CD4-positive, alpha-beta memory T cell (primary cell): ENCODE measurements at places on chromosomes 1 and 21.
A peak's percentile ranks its signal among the peaks of the same experiment; 100 is the strongest.

DNA sequence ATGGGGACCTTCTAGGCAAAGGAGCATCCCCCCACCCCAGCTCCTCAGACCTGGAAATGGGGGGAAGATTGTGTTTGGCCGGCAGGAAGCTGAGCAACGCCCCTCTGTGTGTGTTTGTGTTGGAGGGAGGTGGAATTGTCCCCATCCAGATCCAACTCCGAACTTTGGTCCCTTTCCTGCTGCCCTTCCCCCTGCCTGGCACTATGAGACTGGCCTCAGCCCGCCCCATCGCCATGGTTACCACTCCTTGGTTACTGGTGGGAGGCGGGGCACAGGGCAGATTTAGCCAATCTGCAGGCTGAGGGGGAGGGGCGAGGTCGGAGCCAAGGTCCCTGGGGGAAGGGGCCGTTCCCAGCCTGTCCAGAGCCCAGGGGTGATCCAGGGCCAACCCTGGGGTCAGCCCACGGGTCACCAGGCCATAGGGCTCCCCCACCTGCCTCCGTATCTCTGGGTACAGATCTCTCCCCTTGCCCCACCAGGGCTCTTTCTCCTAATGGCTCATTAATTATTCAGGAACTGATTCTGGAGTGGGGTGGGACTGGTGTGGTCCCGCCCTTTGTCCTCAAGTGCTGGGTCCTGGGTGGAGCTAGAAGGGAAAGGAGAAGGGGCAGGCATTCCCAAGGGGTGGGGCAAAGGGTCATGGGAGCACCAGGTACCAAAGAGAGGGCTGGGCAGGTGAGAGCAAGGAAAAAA, 15.2 kb downstream of the PTPRF start:
- DNase-seq: no peak

- DNase-seq: no peak
Observed at GRCh38 chr1:58839147-58839795, 55.4 kb upstream of the JUN start.

DNA sequence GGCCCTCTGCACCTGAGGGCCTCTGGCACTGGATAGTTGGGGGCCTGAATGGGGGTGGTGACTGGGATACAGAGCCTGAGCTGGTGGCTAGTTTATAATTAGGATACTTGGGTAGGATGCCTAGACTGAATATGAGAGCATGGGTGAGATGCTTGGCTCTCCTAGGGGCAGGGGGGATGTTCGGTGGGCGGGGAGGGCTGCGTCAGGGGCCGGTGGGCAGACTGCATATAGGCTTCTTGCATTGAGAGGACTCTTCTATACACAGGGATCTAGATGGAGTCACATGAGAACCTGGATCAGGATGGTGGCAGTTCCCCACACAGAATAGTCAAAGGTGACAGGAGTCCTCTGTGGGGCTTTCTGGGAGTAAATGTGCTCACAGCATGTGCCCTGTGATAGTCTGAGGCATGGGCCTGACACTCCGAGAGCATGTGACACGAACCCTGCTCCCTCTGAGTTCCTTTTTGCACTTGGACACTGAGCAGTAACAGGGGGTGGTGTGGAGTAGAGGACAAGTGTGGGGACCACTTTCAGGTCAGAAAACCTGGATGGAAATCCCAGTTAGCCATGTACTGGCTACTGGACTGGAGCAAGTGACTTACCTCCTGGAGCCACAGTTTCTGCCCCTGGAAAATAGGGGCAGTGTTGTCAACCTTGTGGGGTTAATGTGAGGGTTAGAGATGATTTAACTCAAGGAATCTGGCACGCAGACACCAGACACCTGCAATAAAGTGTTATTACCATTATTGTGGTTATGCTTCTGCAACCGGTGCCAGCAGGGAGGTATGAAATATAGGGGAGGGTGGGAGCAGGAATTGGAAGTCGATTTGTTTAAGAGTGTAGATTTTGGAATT, 2.2 kb downstream of the MAP7D1 start:
- no peak for DNase-seq

- DNase-seq: peak; percentile 71
Observed at GRCh38 chr1:232805269-232806185, at the start of gene MAP10. TSS of gene MAP10 (plus strand) at chr1:232805416. CDS start at chr1:232805450, 34 bp downstream.

DNA sequence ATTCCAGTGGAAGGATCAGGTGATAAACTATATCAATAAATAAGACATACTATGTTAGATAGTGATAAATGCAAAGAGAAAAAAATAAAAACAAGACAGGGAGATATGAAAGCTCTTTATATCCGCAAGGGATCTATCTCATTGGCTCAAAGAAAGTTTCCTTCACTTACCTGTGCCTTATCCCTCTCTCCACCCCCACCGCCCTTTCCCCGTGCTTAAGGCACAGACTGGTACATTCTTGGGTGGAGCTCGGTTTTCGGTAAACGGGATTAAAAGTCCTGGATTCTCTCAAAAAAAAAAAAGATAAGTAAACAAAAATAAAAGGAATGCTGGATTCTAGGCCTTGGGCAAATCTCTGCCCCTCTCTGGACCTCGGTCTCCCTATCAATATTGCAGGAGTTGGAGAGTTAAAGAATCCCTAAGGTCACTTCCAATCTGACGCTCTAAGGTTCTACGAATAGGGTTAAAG, 593 bp upstream of the DNAJC16 start:
- no peak for DNase-seq

DNA sequence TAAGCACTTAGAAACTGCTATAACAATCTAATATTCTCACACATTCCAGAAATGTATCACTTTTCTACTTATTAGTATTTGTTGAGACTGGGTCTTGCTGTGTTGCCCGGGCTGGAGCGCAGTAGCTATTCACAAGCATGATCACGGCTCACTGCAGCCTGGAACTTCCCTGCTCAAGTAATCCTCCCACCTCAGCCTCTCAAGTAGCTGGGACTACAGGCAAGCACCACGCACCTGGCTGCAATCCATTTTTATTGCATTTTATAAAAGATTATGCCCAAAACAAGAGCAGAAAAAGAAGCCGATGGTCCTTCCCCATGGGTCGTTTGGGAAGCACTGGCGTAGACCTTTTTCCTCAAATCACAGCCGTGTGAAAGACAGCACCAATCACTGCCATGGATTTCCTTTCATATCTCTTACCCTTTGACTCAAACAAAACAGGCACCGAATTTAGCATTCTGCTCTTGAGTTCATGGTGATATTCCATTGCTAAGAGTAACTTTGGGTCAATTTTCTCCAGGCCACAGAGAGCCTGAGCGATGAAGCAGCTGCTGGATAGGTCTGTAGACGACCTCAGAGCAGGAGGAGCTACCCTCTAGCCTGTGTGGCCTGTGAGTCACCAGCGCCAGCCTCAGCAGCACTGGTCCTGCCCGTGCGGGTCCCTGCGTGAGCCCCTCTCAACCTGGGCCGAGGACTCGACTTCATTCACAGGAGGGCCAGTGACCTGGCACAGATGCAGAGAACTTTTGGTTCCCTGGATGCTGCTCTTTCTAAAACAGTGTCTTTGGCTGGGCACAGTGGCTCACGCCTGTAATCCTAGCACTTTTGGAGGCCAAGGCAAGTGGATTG, 80.8 kb downstream of the PIK3CD start:
- no peak for DNase-seq

GRCh38 chr1:185045814-185046492, 595 bp downstream of the RNF2 start:
- peak; percentile 15 for DNase-seq

GRCh38 chr1:93768380-93768863, 86.8 kb upstream of the BCAR3 start:
- no peak for DNase-seq

GRCh38 chr1:179298952-179299351, 5.4 kb downstream of the SOAT1 start:
- DNase-seq: peak; percentile 67

DNA sequence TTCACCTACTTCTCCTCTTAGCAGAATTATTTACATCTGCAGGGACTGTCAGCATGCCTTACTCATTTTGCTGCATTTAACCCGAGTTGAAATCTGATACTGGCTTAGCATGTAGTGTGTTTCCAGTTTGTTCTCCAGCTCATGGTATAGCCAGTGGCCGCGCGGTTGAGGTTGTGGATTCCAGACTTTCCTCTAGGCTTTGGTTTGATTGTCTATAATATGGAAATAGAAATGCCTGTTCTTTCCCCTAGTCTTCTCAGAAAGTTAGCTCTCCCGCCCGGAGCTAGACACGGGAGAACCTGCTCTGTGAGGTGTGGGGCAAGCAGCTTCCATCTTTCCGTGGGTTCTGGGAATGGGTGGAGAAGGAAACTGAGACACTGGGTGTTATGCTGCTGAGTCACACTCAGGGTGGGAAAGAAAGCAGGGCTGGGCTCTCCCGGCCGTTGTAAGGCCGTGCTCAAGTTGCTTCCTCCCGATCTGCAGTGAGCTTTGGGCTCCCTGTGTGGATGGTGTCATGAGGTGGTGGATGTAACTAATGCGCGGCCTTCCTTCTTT, 206.8 kb upstream of the TMEM51 start:
- no peak for DNase-seq

- no peak for DNase-seq
Observed at GRCh38 chr1:161374373-161374772, 6.7 kb upstream of the CFAP126 start.

- no peak for DNase-seq
Observed at GRCh38 chr1:18769140-18769539, 90.3 kb downstream of the TAS1R2 start.

DNA sequence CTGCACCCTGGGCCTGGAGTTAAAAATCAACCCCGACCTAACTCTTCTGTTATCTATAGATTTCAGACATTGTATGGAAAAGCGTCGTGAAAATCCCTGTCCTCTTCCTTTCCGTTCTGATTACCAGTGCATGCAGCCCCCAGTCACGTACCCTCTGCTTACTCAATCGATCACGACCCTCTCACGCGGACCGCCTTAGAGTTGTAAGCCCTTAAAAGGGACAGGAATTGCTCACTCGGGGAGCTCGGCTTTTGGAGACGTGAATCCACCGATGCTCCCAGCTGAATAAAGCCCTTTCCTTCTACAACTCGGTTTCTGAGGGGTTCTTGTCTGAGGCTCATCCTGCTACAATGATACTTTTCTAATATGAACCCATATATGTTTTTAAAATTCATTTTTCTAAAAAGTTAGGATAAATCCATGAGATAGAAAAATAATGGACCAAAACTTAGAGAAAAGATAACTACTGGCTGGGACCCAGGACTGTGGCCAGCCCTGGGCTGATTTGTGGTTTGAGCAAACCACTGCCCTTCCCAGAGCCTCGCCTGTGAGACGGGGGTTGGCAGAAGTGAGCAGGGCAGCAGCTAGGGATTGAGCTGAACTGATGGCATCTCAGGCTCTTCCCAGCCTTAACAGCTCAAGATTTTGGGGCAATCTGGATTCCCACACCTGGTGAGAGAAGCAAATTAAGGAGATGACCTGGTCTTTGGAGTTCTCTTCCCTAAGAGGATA, 5.0 kb downstream of the UQCRHL start:
- no peak for DNase-seq

DNA sequence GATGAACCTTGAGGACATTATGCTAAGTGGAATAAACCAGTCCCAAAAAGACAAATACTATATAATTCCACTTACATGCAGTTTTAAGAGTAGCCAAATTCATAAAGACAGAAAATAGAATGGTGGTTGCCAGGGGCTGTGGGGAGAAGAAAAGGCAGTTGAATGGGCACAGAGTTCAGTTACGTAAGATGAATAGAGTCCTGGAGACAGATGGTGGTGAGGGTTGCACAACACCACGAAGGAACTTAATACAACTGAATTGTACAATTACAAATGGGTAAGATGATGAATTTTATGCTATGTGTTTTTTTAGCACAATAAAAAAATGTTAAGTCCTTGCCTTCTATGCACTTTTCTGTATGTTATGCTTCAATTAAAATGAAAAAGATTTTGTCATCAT, 66.6 kb downstream of the CD34 start:
- DNase-seq: no peak

DNA sequence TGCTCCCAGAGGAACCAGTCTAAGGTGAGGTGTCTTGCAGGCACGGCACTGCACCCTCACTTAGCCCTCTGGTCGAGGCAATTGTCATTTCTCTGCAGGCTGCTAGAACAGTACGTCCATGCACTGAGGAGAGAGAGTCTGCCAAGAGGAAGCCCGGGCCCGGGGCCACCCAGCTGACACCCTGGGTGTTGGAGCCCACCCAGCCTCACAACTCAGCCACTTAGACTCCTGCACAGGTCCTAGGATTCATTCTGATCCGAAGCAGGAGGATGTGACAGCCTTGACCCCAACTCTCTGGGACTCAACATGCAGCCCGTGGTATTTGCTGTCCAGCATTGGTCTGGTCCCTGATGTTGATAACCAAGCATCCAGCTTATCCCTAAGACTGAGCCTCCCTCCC, 111.9 kb downstream of the ADSS2 start:
- DNase-seq: no peak

GRCh38 chr1:71638081-71638766, 557.4 kb upstream of the ZRANB2 start:
- no peak for DNase-seq

- DNase-seq: no peak
Observed at GRCh38 chr1:240151136-240151735, 59.6 kb downstream of the FMN2 start.

- DNase-seq: peak; percentile 17
Observed at GRCh38 chr1:223776075-223776814, 63.9 kb downstream of the CAPN2 start.

- DNase-seq: no peak
Observed at GRCh38 chr21:14833241-14833640, 231.6 kb downstream of the NRIP1 start.

DNA sequence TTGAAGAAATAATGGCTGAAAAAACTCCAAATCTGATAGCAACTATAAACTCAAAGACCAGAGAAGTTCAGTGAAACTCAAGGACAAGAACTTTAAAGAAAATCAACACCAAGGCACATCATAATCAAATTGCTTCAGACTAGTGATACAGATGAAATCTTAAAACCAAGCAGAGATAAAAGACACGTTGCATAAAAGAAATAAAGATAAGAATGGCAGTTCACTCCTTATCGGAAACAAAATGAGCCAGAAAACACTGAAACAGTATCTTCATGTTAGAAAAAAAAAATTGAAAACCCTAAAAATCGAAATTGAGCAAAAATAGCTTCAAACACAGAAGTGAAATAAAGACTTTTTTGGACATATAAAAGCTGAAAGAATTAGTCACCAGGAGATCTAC, 4.6 kb upstream of the RAB4A start:
- no peak for DNase-seq

DNA sequence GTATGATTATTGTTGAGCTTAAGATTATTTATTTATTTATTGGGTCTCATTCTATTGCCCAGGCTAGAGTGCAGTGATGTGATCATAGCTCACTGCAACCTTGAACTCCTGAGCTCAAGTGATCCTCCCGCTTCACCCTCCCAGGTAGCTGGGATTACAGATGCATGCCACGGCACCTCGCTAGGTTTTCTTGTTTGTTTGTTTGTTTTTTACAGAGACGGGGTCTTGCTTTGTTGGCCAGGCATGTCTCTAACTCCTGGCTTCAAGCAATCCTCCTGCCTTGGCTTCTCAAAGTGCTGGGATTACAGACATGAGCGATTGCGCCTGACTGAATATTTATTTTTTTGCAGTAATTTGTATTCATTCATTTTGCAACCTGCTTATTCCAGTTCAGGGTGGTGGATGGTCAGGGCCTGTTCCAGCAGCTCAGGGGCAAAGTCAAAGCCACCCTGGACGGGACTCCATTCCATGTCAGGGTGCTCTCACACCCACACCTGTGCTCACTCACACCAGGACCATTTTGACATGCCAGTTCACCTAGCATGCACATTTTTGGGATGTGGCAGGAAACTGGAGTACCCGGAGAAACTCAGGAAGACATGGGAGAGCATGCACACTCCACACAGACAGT, 29.6 kb upstream of the RASAL2 start:
- DNase-seq: no peak

- DNase-seq: peak; percentile 5
Observed at GRCh38 chr1:196372896-196373536, 235.2 kb downstream of the KCNT2 start.
